HL-60 (cell line): ENCODE measurements at places on chromosomes 12 and 14.

DNA sequence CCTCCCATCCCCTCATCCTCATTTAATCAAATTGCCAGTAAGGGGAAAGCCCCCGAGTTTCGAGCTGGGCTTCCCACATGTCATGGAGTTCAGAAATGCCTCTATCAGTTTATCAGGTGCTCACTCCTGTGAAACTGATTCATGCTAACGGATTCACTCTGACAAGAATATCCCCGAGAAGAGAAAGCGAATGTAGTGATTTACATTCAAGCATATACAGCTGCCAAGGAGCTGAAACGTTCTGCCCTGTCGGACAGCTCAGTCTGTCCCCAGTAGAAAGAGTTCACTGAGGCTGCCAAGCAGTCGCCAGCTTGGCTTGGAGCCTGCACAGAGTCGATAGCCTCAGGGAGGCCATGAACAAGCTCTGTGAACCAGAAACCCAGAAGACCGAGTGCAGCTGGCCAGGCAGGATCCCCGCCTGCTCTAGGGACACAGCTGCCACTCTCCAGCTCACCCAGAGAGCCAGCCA, 88.4 kb downstream of the TMCC3 start:
- no peak for DNase-seq

DNA sequence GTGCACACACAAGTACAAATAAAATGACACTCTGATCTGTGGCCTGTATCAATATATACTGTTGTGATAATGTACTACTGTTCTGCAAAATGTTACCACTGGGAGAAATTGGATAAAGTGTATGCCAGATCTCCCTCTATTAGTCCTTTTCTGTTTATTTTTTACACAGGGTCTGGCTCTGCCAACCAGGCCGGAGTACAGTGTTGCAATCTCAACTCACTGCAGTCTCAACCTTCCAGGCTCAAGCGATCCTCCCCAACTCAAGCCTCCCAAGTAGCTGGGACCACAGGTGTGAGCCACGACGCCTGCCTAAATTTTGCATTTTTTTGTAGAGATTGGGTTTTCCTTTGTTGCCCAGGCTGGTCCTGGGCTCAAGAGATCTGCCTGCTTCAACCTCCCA, 1.9 kb downstream of the NT5DC3 start:
- DNase-seq: no peak

DNA sequence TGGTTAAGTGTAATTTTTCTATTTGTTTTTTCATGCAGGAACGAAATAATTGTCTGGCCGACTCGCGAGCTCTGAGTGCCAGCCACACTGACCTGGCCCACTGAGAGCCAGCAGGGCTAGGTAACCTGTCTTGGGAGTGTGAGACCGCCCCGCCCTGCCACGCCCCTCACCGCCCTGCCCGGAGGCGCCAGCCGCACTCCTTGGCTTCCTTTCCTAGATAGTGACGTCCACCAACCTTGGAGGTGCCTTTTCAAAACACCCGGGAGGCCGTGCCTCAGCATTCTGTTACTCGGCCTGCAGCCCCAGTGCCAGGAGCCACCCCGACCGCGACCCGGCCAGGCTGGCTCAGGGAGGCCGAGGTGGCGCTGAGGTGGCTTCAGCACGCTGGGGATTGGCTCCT, 21.7 kb downstream of the XRCC3 start:
- no peak for DNase-seq

DNA sequence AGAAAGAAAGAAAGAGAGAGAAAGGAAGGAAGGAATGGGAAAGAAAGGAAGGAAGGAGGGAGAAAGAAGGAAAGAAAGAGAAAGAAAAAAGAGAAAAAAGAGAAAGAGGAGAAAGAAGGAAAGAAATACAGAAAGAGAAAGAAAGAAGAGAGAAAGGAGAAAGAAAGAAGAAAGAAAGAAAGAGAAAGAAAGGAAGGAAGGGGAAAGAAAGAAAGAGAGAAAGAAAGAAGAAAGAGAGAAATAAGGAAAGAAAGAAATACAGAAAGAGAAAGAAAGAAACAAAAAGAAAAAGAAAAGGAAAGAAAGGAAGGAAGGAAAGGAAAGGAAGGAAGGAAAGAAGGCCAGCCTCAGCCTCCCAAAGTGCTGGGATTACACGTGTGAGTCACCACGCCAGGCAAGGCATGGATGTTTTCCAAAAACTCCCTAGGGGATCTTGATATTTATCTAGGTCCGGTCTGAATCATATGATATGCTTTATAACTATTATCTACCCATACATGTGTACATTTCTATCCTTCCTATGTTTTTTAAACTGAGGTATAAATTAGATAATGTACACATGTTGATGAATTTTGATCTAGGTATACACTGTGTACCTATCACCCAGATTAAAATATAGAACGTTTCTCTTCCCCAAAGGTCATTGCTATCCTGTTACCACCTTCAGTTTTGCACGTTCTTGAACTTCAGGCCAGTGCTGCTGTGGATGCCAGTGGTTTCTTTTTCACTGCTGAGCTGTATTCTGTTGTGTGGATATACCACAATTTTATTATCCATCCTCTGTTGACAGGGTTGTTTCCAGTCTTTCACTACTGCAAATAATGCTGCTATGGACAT, 177.9 kb downstream of the RBM19 start:
- no peak for DNase-seq

DNA sequence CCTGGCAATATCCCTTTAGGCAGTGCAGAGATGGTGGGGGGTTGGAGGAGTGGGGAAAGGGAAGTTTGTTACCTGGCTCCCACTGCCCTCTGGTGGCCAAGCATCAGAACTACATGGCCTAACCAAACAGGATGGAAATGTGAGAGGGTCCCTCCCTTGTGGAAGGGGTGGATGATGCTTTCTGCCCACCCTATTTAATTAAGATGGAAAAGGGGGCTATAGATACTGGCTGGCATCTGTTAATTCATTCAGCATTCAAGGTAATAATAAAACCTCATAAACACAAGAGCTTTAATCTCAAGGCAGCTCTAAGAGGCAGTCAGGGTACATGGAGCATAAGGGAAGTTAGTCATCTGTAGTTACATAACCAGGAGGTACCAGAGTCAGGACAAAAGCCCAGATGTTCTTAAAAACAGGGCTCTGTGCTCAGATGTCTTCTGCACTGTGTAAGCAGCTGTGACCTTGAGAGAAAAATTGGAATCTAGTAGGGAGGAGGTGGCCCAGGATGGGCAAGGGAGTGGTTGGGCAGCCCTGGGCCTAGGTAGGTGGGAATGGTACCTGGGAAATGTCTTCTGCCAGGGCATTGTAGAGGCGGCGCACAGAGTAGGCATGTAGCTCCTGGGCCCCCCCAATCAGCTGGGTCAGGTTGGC, 4.6 kb downstream of the AP1G2 start:
- peak; percentile 61 for DNase-seq

- no peak for DNase-seq
Observed at GRCh38 chr12:101107032-101107763, 102.8 kb downstream of the SLC5A8 start.

GRCh38 chr14:56378046-56378445, 201.6 kb upstream of the TMEM260 start:
- no peak for DNase-seq

- DNase-seq: no peak
Observed at GRCh38 chr12:9363145-9363544, 154.9 kb upstream of the PZP start.

GRCh38 chr12:43029971-43030370, 440.4 kb upstream of the PRICKLE1 start:
- no peak for DNase-seq

GRCh38 chr12:67436230-67436629, 167.1 kb downstream of the CAND1 start:
- DNase-seq: no peak
